ENCODE measurements at places on chromosomes 12 and 14.

DNA sequence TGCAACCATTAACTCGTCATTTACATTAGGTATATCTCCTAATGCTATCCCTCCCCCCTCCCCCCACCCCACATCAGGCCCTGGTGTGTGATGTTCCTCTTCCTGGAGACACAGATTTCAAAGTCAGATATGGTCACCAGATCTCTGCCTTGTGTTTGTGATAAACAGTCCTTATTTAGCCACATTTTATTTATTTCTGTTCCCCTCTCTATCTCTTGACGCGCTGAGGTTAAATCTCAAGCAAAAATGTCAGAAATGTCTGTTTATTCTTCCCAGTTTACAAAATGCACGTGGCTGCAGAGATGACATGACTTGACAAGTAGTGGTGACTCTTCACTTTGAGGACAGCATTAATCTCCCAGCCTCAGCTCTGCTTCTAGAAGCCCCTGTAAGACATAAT lies 11.5 kb upstream of the RASSF3 start:
- DNase-seq = peak; percentile 63

DNA sequence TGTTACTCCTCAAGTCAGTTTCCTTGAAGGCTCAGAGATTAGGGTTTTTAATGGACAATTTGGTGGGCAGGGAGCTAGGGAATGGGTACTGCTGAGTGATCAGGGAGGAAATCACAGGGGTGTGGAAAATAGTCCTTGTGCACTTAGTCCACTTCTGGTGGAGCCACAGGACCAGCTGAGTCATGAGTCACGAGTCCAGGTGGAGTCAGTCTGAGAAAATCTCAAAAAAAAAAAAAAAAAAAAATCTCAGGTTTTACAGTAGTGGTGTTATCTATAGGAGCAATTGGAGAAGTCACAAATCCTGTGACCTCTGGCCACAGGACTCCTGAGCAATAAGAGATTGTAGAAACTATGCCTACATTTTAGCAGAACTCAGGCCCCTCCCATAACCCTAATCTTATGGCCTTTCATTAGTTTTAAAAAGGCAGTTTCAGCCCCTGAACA lies 28.2 kb upstream of the AMN1 start:
- DNase-seq = peak; percentile 64

- DNase-seq = no peak
Measured at GRCh38 chr12:131894981-131895639, 688 bp downstream of the ULK1 start.

DNA sequence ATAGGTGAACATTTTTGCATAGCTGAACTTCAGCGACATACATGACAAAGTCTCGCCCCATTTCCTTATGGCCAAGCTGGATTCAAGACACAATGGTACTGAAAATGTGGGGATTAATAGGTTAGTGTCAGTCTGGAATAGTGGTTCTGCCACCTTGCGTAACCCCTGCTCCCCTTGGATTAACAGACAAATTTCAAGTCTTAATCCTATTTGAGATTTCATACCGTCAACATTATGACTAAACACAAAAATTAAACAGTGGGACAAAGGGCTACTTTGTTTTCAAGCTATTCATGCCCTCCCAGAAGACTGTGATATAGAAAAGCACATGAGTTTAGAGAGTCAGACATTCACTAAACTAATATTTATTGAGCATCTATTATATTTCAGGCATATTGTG lies 138.9 kb upstream of the HIF1A start:
- DNase-seq = no peak

- DNase-seq = no peak
Measured at GRCh38 chr14:105073720-105074600, 8.7 kb upstream of the GPR132 start.

DNA sequence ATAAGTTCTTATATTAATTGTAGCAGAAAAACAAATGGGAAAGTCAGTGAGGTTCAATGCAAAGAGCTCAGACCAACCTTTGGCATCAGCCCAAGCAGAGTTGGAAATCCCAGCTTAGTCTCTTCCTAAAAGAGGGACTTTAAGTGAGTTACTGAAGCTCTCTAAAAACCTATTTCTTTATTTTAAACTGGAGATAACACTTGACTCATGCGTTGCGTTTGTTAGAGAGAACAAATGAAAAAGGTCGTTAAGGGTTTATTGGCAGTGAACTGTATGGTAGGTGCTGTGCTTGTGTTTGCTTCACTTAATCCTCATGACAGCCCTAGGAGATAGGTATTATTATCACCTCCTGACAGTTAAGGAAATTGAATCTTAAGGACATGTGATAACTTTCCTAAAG lies 396.5 kb downstream of the RAD51B start:
- DNase-seq = no peak

DNA sequence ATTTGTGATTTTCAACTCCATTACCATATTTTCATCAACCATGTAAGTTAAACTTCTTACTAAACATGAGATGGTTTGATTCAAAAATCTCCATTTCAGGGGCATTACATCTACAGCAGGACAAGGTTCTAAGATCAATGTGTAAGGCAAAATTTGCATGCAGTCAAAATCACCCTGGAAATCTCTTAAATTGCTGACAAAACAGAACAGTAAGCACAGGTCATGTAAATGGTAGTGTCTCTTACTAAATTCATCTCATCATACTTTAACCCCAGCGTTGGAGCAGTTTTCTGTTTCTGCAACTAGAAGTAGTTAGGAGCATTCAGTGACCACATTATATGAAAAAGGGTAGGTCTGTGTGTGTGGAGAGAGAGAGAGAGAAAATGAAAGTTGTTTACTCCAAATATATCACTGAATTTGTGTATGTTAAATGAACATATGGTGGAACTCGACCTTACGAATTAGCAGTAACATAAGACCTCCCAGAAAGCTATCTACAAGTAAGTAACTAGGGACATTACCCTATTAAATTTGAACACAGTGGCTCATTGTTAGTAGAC lies 227.5 kb downstream of the SSPN start:
- DNase-seq = no peak

DNA sequence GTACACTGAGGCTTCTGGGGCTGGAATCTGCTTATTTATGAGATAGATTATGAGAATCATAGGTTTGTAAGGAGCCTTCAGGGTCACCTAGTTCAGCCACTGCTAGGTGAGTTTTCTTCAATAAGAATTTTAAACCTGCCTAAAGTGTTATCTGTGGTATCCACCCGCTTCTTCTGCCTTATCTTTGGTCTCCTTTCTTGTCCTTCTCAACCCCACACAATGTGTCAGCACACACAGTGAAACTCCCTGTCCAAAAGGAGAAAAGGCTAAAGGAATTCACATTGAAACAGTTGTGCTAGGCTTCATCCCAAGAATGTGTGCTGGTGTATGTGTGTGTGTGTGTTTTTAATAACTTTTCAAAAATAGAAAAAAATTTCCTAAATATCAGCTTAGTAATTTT lies 259.3 kb upstream of the BTG1 start:
- DNase-seq = no peak

- DNase-seq = no peak
Measured at GRCh38 chr12:106581543-106582248, 1.1 kb upstream of the RFX4 start.

DNA sequence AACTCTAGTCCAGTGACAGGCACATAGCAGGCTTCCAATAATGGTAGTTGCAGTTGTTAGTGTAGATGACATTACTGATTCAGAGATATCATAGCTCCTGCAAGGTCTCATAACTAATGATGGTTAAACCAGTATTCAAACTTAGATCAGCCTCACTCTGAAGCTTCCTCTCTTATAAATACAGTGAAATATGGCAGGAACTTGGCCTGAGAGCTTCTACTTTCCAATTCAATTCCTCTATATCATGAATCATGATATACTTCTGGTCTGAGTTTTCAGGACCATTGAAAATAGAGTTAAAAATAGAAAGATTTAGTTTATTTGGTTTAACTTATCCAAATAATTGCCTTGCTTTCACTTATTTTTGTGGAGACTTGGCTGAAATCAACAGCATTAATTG lies 167.5 kb upstream of the NOVA1 start:
- DNase-seq = no peak

DNA sequence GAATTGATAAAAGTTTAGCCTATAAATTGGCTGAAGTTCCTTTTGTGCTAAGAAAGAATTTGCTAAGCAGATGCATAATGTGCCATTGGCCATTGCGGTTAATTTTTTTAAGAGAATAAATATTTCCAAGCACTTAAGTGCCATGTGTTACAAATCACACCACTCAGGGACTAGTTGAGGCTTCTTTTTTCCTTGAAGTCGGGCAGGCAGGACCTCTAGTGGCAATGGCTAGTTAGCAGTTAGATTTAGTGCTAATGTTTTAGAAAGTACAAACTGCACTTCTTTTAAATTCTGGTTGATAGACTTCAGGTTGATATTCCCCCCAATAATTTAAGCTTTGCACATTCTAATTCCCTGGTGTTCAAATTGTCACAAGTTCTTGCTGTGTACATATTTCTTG lies 294.3 kb downstream of the APAF1 start:
- DNase-seq = no peak

- DNase-seq = no peak
Measured at GRCh38 chr14:100292776-100293461, 13.3 kb downstream of the SLC25A29 start.

GRCh38 chr14:78308079-78308478 lies 137.9 kb downstream of the NRXN3 start:
- DNase-seq = no peak

DNA sequence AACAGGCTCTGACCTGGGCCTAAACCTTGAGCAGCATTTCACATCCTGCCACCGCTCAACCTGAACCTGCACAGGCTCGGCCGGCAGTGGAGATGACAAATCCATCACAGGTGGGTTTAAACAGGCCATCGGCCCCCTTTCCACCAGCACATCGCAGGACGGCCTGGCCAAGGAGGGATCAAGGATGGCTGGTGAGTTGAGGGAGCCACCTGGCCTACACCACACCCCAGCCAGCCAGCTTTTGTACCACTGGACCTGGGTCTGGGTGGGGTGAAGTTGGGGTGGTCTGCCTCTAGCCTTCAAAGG lies 14.2 kb downstream of the MMAB start:
- DNase-seq = no peak

DNA sequence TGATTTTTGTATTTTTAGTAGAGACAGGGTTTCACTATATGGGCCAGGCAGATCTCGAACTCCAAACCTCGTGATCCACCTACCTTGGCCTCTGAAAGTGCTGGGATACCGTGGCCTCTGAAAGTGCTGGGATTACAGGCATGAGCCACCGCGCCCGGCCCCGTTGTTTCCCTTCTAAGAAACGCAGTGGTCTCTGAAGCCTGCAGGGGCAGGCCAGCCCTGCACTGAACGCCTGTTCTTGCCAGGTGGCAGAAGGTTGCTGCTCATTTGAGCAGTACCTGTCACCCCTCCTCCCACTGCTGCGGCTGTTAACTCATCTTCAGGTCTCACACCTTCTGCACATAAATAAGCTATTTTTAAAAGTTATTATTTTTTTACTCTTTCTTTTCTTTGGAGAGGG lies 24.3 kb downstream of the GPRC5A start:
- DNase-seq = no peak

DNA sequence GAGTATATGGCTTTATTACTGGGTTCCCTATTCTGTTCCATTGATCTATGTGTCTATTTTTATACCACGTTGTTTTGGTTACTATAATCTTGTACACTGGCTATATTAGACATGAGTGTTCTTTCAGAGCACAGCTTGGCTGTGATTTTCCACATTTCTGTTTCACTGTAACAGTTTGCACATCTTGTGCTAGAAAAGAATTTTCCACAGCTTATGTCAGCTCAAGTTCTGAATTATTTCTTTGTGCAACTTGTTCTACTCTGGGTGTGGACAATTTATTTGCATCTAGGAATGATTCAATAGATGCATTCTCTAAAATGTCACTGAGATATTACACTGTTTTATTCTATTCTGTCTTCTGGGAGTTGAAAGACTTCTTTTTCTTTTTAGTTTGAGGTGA lies 28.4 kb upstream of the OR5AU1 start:
- no peak for DNase-seq

GRCh38 chr12:19244312-19244711 lies 114.8 kb downstream of the PLEKHA5 start:
- peak; percentile 21 for DNase-seq
